ENCODE measurements at places on chromosomes 16 and 17. TPM values are rescaled to one million over a fixed set of nuclear protein-coding genes. Genes with fewer than 3 reads are reported as not detected.

DNA sequence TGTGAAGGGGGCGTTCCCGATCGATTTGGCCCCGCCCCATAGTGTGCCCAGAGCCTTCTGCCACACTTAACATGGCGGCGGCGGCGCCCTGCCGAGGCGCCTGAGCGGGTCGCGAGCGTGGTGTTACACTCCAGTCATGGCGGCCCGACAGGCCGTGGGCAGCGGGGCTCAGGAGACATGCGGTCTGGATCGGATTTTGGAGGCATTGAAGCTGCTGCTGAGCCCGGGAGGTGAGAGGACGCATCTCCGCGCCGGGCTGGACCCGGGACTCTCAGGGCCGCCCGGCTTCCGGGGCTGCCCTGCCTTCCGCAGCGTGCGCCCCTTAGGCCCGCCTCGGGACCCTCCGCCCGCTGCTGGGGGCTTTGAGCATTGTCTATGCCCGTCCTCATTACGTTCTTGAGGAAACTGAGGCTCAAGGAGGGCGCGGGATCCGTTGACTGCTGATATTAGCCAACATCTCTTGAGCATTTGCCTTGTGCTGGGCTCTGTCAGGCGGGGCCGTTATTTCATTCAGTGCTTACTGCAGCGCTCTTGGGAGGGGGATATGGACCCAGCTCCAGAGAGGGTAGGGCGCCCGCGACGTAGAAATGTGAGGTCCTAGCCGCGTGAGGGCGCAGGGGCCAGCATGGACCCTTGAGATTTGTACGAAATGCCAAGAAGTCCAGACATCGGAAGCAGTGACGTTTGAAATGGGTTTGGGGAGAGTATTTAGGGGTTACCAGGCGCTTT lies at the start of gene TANGO6:
TSS of gene TANGO6 (plus strand) at position 50 of the 729 bp plus-strand sequence. CDS start at position 137, 87 bp downstream.
- no peaks in the 10 kb centered on the region for H3K27me3 ChIP-seq
- H3K36me3 ChIP-seq = no peaks in the 10 kb centered on the region
- H3K27ac ChIP-seq = peak within 1 kb of the TSS; percentile 94
- H3K4me1 ChIP-seq = no peaks in the 10 kb centered on the region
- DNase-seq = peak; percentile 40

DNA sequence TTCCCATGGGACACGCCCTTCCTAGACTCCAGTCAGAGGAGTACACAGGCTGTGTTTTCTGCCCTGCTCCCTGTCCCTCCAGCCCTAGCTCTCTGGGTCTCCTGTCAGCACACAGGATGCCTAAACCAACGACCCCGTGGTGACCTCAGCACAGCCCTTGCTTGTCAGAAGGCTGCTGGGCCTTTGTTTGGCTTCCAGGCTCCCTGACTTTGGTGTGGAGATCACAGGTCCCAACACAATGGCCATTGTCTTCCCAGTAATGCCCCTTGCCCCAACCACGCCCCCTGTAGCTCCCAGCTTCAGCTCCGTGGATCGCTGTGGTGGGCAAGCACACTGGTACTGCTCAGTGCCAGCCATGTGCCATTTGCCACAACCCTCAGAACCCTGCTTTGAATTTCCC lies 15.0 kb downstream of the HNF1B start:
- no peak overlapping the region for H3K4me3 ChIP-seq
- no peaks in the 10 kb centered on the region for H3K4me1 ChIP-seq
- DNase-seq = no peak
- no peaks in the 10 kb centered on the region for H3K27me3 ChIP-seq
- no peaks in the 10 kb centered on the region for H3K36me3 ChIP-seq

DNA sequence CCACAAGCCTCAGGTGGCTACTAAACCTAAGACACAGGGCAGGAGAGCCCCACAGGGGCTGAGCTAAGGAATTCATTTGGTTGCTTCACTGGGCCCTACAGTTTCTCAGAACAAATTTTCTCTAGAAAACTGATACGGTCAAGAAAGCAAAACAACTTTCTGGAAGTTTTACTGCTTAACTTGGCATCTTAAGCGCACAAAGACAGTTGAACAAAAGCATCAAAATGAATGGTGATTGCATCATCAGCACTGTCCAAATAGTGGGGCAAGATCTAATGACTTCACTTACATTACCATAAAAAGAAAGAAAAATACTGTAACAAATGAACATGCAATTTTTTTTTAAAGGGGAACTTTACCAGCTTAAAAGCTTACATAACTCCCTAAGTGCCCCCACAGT lies 47.6 kb downstream of the XPO6 start:
- H3K4me1 ChIP-seq = no peaks in the 10 kb centered on the region
- no peaks in the 10 kb centered on the region for H3K27me3 ChIP-seq
- H3K36me3 ChIP-seq = peaks cover 18% of the 10 kb centered on the region
- H3K4me3 ChIP-seq = no peak overlapping the region
- DNase-seq = no peak

- H3K4me1 ChIP-seq = no peaks in the 10 kb centered on the region
- no peaks in the 10 kb centered on the region for H3K36me3 ChIP-seq
- DNase-seq = no peak
- H3K27me3 ChIP-seq = no peaks in the 10 kb centered on the region
- H3K4me3 ChIP-seq = no peak overlapping the region
These were observed 6.4 kb upstream of the PRR14 start for GRCh38 chr16:30644334-30644830.

- H3K4me3 ChIP-seq = no peak overlapping the region
- H3K27me3 ChIP-seq = no peaks in the 10 kb centered on the region
- H3K36me3 ChIP-seq = peaks cover 96% of the 10 kb centered on the region
- H3K27ac ChIP-seq = no peak overlapping the region
- DNase-seq = peak; percentile 5
These were observed 16.2 kb downstream of the CLUH start for GRCh38 chr17:2695243-2695960.

- H3K36me3 ChIP-seq = no peaks in the 10 kb centered on the region
- peaks cover 6% of the 10 kb centered on the region for H3K27me3 ChIP-seq
- no peaks in the 10 kb centered on the region for H3K4me1 ChIP-seq
These were observed 14.4 kb upstream of the GNG13 start for GRCh38 chr16:814974-815373.

DNA sequence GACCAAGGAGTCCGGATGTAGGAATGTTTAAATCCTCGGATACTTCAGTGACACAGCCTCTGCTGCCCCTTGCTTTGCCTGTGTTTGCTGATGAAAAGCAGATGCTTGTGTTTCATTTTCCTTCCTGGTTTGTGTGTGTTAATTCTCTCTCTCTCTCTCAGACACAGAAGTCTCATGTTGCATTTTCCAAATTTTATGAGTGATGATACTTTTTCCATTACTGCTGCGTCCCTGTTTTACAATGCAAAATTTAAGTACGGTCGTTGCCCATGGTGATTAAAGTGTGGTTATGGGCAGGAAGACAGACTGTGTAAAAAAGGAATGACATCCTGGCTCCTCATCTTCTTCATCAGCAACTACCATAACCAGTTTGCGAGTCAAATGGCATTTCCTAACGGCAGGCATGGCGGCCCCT lies 5.7 kb downstream of the RMI2 start:
- H3K4me3 ChIP-seq = no peak overlapping the region
- H3K4me1 ChIP-seq = peaks cover under 1% of the 10 kb centered on the region
- no peak overlapping the region for H3K27ac ChIP-seq

GRCh38 chr17:39812466-39812865 lies 51.6 kb downstream of the IKZF3 start:
- no peak for DNase-seq
- H3K27ac ChIP-seq = no peak overlapping the region
- no peaks in the 10 kb centered on the region for H3K4me1 ChIP-seq
- no peaks in the 10 kb centered on the region for H3K27me3 ChIP-seq
- H3K4me3 ChIP-seq = no peak overlapping the region
- H3K36me3 ChIP-seq = no peaks in the 10 kb centered on the region

CTNS gene
- total RNA-seq = 16.7 TPM

SCO1 gene
- total RNA-seq = 173 TPM
